Left lung (tissue), 14 donors: ENCODE measurements at places on chromosomes 4 and X. TPM values are rescaled to one million over a fixed set of nuclear protein-coding genes. Genes with fewer than 3 reads are reported as not detected.

GRCh38 chr4:128855621-128856020 is 46.1 kb downstream of the JADE1 start:
- H3K4me3 ChIP-seq = no peak overlapping the region
- H3K36me3 ChIP-seq = peaks cover 83% of the 10 kb centered on the region
- H3K27me3 ChIP-seq = no peaks in the 10 kb centered on the region
- no peaks in the 10 kb centered on the region for H3K4me1 ChIP-seq
- no peak overlapping the region for H3K27ac ChIP-seq

Gene GPR101
- not detected for polyA plus RNA-seq

DNA sequence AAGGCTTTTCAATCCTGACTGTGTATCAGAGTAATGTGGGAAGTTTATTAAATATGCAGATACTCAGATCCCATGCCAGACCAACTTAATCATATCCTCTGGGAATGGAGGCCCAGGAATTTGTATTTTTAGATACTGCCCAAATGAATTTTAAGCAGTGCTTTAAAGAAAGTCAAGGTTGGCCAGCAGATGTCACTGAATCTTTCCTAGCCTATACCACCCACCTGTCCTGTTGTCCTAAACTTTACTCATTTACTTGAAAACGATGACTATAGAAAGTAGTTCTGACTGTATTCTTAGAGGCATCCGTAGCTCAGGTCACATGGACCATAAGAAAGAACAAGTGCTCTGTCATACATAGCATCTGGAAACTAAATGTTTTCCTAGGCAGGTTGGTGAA is 79.9 kb downstream of the AMOT start:
- DNase-seq = no peak
- H3K27ac ChIP-seq = no peak overlapping the region
- H3K27me3 ChIP-seq = no peaks in the 10 kb centered on the region

- peaks cover 11% of the 10 kb centered on the region for H3K4me1 ChIP-seq
- peak overlapping the region; percentile 82 for H3K4me3 ChIP-seq
- peak; percentile 15 for DNase-seq
- no peaks in the 10 kb centered on the region for H3K36me3 ChIP-seq
Measured at GRCh38 chr4:108651014-108651791, 804 bp downstream of the OSTC start.

- no peaks in the 10 kb centered on the region for H3K4me1 ChIP-seq
- no peaks in the 10 kb centered on the region for H3K27me3 ChIP-seq
- no peak overlapping the region for H3K4me3 ChIP-seq
- peak; percentile 76 for DNase-seq
Measured at GRCh38 chr4:86816501-86817273, 32.5 kb downstream of the SLC10A6 start.

Gene GPR50
- not detected for polyA plus RNA-seq

DNA sequence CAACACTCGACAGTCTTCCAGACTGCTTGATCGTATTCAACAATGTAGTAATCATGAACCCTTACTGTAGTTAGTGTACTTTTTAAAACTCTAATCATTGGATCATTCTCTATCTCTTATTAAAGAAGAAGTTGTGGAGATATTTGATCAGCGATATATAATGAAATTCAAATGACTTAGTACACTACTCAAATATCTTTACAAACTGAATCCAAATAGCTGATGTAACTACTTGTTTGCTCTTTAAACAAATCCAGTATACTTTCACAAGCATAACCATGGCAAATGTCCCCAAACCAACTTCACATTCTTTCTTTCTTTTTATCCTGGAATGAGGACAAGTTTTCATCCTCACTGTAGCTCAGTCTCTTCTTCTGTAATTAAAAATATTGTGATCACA is 1569.9 kb upstream of the ADGRL3 start:
- no peaks in the 10 kb centered on the region for H3K4me1 ChIP-seq
- H3K27me3 ChIP-seq = no peaks in the 10 kb centered on the region
- H3K36me3 ChIP-seq = no peaks in the 10 kb centered on the region
- no peak overlapping the region for H3K27ac ChIP-seq

DNA sequence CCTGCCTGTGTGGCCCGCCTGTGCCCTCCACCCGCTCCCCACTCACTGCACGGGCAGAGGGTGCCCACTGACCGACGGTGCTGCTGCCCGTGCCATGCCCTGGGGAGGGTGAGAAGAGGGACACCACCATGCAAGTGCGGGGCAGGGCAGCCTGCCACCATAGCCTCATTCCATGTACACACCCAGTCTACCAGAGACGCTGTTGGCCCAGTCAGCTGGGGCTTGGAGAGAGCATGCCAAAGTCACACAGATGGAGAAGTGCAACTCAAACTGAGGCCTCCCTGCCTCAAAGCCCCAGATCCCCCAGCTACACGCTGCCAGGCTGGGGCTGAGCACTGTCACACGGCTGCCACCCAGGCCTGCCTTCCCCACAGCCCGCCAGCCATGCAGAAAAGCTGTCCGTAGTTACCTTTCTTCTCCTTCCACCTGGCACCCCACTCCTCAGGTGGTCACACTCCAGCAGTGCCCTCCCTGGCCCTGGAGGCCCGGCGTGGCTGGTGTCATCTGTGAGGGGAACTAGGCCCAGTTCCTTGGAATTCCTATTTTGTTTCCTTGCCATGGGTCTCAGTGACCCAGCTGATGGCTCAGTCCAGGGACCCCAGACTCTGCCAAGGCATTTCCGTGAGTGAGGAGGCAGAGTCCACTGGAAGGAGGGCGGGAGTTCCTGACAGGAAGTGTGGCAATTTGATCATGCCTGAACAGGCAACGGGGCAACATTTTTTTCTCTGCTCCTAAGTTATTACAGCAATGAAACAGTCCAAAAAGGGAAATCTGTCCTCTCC is at the start of gene SLC2A9:
SLC2A9 (minus strand) TSS at position 627 of the 782 bp plus-strand sequence; CDS start at position 559, 68 bp downstream.
- peak within 1 kb of the TSS; percentile 63 for H3K27ac ChIP-seq
- no peak for DNase-seq
- H3K27me3 ChIP-seq = no peaks in the 10 kb centered on the region

GRCh38 chrX:1584237-1585011 is 7.0 kb upstream of the AKAP17A start:
- no peaks in the 10 kb centered on the region for H3K27me3 ChIP-seq
- no peak overlapping the region for H3K27ac ChIP-seq
- no peaks in the 10 kb centered on the region for H3K4me1 ChIP-seq
- H3K36me3 ChIP-seq = no peaks in the 10 kb centered on the region
- no peak overlapping the region for H3K4me3 ChIP-seq
- DNase-seq = no peak

- no peak overlapping the region for H3K4me3 ChIP-seq
- H3K4me1 ChIP-seq = no peaks in the 10 kb centered on the region
- peak; percentile 32 for DNase-seq
- peak overlapping the region; percentile 54 for H3K27ac ChIP-seq
- H3K36me3 ChIP-seq = no peaks in the 10 kb centered on the region
Measured at GRCh38 chr4:128635141-128635954, 174.2 kb upstream of the JADE1 start.

- peaks cover 7% of the 10 kb centered on the region for H3K4me1 ChIP-seq
- no peak for DNase-seq
- no peaks in the 10 kb centered on the region for H3K27me3 ChIP-seq
- H3K27ac ChIP-seq = no peak overlapping the region
Measured at GRCh38 chrX:119604766-119605463, 1.3 kb downstream of the NKRF start.

DNA sequence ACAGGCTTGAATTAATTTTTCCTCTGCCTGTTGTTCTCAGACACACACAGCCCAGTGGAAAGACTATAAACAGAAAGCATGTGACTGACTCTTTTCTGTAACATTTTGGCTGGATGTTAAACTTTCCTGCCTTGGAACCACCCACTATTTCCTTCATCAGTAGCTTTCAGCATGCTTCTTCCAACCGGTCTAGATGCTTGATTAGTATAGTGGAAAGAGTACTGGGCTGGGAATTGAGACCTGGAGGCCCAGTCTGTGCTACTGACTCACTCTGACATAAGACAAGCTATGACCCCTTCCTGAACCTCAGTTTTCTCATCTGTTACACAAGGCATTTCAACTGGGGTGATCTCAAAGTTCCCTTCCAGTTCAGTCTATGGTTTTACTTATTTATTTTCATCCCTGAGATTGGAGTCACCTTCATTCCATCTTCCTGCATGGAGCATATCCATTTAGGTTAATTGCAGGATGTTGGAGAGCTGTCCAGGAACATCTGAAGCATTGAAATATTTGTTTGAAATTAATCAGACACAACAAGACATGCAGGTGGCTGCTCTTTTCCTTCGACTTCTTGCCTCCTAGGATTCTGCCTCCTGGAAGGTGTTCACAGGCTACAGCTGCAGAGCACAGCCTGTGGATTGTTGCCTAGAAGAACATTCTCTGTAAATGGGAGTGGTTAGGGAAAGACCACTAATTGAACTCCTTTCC is 173.4 kb downstream of the RTL9 start:
- H3K27ac ChIP-seq = no peak overlapping the region
- no peaks in the 10 kb centered on the region for H3K4me1 ChIP-seq
- H3K27me3 ChIP-seq = no peaks in the 10 kb centered on the region
- no peaks in the 10 kb centered on the region for H3K36me3 ChIP-seq
- DNase-seq = no peak

Gene FHDC1
- polyA plus RNA-seq = 10.2 TPM

DNA sequence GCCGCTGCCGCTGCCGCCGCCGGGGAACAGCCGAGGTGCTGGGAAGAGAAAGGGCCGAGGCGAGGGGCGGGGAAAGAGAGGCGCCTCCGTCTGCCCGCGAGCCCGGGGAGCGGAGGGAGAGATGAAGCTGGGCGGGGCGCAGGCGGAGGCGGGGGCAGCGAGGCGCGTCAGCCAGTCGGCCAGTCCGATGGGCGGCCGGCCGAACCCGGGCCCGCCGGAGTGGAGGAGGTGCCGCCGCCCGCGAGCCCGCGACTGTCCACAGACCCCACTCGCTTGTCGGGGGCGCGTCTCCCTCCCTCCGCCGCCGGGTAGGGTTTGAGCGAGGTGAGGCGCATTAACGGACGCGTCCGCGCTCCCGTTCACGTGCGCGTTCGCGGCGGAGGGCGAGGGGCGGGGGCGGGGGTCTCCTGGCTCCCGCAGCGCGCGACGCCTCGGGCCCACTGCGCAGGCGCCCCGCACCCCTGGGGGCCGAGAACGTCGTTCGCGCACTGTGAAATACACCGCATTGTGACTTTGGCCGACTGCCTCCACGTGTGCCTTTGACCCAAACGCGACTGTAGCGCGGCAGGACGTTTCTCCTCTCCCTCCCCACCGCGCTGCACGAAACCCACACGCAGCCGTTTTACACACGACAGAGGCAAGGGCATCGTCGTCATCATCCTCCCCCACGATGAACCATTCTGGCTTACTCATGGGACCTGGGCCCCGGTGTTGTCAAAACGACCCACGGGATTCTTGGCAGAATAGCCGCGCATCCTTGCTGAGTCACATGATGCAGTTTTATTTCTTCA is at the start of gene NUDT11:
NUDT11 (minus strand) TSS at position 92 of the 791 bp plus-strand sequence. CDS start 148 bp downstream, outside the sequence.
- H3K4me1 ChIP-seq = no peaks in the 10 kb centered on the region
- no peaks in the 10 kb centered on the region for H3K36me3 ChIP-seq
- no peak within 1 kb of the TSS for H3K27ac ChIP-seq

Gene MAGEA11
- not detected for polyA plus RNA-seq

Gene ZAR1
- 0.10 TPM for polyA plus RNA-seq

Gene GIMD1
- polyA plus RNA-seq = not detected

Gene IL21
- polyA plus RNA-seq = not detected

DNA sequence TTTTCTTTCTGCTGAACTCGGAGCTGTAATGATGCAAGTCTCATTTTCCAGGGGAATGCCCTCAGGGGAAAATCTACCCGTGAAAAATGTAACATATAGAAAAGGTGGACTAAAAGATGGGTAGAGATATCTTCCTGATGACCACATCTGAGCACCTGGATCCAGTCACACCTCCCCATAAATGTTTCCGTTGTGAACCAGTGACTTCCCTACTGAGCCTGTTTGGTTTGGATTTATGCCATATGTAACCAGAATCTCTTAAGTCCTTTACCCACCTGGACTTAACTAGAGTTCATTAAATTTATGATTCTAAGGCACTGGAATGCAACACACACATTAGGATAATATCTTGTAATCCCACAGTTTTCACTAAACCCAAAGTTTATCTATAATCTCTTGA is 171.1 kb downstream of the ZNF330 start:
- no peaks in the 10 kb centered on the region for H3K36me3 ChIP-seq
- H3K27me3 ChIP-seq = no peaks in the 10 kb centered on the region

DNA sequence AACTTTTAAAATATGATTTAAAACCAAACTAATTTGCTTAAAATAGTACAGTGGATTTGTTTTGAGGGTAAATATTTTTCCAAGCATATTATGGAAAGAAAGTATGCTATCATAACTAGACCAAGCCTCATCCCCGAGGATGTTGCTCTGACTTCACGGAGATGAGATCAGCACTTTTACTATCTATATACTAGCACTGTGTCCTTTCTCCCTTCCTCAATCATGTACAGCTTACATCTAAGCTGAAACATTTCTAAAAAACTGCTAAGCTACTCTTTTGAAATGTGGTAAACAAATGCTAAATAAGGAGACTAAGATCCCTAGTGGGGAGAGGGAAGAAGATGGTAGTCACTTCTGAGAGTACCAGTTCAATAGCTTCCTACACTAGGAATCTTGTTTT is 23.8 kb downstream of the AMMECR1 start:
- no peaks in the 10 kb centered on the region for H3K27me3 ChIP-seq
- H3K4me3 ChIP-seq = no peak overlapping the region
- DNase-seq = no peak
- H3K4me1 ChIP-seq = no peaks in the 10 kb centered on the region

Gene KCND1
- 4.5 TPM for polyA plus RNA-seq

Gene SYN1
- polyA plus RNA-seq = 5.6 TPM
